ENCODE measurements at places on chromosomes 3 and 15. TPM values are rescaled to one million over a fixed set of nuclear protein-coding genes. Genes with fewer than 3 reads are reported as not detected.

- no peak for ATAC-seq
Observed at GRCh38 chr15:62821384-62822131, 221.0 kb upstream of the TPM1 start.

GRCh38 chr3:52455283-52456168, at the start of gene NISCH:
Gene NISCH, plus strand, starts transcription at chr3:52455604. Its CDS starts 38 bp downstream, at chr3:52455642.
- peak; percentile 76 for ATAC-seq

- no peak for ATAC-seq
Observed at GRCh38 chr3:81465510-81466200, 295.8 kb downstream of the GBE1 start.

GRCh38 chr15:89801471-89802195, 13.0 kb downstream of the ANPEP start:
- ATAC-seq, result no peak

DNA sequence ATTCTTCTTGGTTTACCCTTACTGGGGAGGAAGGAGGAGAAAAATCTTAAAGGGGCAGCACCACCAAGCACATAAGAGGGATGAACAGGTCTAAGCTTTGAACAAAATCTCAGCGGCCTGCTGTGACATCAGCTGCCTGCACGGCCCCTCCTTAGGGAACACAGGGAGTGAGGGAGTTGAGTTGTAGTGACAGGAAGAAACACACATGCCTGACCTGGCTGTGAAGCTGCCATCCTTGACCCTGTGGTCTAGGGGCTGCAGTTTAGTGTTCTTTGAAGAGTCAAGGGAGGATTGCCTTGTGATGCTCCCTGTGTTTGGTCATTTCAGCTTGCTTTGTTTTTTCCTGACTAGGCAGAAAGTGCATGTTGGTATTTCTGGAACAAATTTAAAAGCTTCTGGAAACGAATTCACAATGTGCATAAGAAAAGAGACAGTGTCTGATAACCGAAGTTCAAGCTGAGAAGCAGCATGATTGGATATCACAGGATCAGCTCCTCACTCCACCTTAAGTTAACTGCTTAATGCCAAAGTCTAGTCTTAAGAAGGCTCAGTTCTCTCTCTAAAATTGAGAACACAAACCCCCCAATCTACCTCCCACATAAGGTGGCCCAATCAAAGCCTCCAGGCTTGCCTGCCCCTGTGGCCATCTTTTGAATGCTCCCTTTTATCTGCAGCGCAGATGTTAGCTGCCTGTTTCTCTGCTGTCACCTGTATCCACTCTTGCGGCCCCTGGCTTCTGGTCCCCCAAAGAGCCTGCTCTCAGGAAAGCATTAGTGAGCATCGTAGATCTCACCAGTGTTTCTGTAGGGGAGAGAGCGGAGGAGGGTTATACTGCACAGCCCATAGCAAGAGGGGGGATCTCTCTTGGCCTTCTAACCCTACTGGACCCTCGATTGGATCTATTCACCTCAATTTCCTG, 82.2 kb downstream of the SCN11A start:
- no peak for ATAC-seq

GRCh38 chr15:43404130-43404529, 33.2 kb downstream of the TUBGCP4 start:
- ATAC-seq, result no peak

DNA sequence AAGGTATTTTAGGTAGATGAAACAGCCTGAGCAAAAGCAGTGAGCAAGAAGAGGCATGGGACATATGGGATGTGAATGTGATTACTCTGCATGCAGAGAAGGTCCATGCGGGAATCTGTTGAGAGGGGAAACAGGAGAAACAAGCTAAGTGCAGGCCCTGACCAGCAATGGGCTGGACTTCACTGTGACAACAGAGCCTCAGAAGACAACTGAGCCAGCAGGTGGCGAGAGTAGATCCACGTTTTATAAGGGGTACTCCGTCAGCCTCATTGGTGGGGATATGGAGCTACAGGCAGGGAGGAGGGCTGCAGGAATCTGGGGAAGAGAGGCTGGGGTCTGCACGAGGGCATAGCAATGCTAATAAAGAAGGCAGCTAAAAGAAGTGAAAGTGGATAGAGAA, 405.9 kb upstream of the LMCD1 start:
- no peak for ATAC-seq

- no peak for ATAC-seq
Observed at GRCh38 chr3:50971487-50971924, 296.8 kb downstream of the DOCK3 start.

The GUCA1C gene
- not detected for total RNA-seq

The SUCLG2 gene
- total RNA-seq, result 28.3 TPM

The ARHGEF26 gene
- total RNA-seq, result 3.0 TPM

The RBP2 gene
- 1.3 TPM for total RNA-seq

The GOLGA8T gene
- total RNA-seq, result 0.29 TPM

The SLC9C1 gene
- total RNA-seq, result not detected

The RFC4 gene
- total RNA-seq, result 33.6 TPM
